ENCODE measurements at places on chromosomes 2 and 18.

DNA sequence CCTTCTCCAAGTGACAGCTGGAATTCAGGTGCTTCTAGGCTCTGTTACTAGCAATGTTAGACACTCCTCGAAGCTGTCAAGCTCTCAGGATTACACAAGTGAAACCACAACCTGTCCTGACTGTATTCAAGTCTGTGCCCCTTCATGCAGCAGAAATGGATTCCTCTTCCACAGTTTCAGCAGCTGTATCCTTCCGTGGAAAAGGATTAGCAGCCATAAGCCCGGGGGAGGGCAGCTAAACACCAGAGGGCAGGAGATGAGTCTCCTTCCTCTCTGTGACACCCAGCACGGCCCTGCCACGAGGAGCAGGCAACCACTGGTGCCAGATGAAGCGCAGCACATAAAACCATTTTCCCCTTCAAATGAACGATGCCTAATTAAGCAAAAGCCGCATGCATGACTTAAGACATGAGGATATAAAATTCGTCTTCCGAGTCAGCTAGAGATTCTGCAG is 1.2 kb downstream of the ST3GAL5 start:
- no peak for DNase-seq

- DNase-seq: no peak
These were observed 124.1 kb upstream of the ZBTB14 start for GRCh38 chr18:5419601-5420000.

DNA sequence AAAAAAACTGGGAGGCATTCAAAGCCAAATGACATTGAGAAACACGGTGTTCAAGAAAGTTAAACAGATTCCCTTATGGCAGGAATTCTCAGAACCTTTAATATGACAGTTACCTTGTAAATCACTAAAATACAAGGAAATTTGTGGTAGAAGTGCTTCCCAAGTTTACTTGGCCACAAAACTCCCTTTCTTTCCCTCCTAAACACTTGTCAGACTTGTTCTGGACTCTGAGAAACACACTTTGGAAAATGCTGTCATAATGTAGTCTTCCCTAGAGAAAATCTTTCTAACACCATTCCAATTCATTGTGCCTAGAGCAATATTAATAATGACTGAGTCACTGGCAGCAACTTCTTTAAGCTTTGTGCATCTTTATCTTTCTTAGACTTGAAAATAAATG is 140.4 kb downstream of the ANKRD44 start:
- DNase-seq: no peak

DNA sequence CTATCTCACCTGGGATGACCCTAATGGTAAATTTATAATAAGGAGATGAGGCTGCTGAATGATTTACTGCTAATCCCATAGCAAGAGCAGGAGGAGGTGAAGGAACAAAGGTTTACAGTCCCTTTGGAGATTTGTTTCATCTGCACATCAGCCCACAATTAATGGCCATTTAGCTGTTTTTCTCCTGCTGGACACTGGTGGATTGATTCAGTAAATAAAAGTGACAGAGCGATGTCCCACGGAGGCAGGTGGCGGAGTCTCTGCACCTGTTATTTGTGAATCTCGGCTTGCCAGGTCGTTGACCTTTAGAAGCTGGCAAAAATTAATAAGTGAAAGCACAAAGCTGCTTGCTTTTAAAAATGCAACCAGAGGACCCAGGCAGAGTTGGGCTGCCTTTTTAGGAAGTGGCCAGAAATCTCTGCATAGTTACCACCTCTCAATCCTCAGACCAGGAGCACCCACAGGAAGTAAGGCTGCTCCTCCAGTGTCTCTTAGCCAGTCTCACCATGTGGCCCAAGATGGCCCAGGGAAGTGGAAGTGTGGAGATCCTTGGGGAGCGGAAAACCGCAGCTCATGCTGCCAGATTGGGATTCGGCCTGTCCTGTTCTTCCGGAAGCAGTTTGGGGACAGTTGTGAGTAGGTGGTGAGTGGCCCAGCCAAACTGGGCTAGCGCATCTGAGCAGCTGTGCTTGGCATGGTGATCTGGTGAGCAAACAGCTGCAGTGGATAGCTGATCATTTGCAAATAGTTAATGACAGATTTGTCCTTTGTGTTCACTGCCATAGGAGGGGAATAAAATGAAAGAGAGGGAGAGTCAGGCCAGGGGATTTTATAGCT is 1005.7 kb upstream of the PIK3C3 start:
- no peak for DNase-seq
